ENCODE measurements at places on chromosomes 4 and X.

- no peak for DNase-seq
These were observed 62.6 kb upstream of the CLNK start for GRCh38 chr4:10747186-10747585.

GRCh38 chr4:5215321-5215720, 164.0 kb downstream of the STK32B start:
- no peak for DNase-seq

DNA sequence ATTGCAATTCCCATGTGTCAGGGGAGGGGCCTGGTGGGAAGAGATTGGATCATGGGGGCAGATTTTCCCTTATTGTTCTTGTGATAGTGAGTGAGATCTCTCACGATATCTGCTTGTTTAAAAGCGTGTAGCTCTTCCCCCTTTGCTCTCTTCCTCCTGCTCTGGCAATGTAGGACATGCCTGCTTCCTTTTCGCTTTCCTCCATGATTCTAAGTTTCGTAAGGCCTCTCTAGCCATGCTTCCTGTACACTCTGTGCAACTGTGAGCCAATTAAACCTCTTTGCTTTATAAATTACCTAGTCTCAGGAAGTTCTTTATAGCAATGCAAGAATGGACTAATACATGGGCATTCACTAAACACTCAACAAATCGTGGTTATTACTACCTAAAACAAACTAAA, 37.2 kb upstream of the PAPSS1 start:
- no peak for DNase-seq

GRCh38 chr4:6991249-6991648, 51.9 kb upstream of the TADA2B start:
- no peak for DNase-seq

DNA sequence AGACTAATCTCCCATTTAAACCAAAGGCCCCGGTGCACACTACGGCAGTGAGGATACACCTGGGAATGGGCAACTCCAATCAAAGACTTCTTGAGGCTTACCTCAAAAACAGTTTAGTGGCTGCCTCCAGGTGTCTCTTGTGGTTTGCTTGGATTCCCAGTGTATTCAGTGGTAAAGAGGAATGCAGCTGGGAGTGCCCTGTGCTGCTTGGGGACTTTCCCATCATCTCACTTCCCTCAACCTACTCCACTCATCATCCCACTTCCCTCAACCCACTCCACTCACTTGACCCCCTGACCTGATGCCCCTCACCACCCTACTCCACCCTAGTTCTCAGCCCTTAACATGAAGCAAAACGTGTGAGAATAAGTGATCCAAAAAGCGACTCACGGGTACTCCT, 177.3 kb upstream of the ETNPPL start:
- DNase-seq, result no peak

DNA sequence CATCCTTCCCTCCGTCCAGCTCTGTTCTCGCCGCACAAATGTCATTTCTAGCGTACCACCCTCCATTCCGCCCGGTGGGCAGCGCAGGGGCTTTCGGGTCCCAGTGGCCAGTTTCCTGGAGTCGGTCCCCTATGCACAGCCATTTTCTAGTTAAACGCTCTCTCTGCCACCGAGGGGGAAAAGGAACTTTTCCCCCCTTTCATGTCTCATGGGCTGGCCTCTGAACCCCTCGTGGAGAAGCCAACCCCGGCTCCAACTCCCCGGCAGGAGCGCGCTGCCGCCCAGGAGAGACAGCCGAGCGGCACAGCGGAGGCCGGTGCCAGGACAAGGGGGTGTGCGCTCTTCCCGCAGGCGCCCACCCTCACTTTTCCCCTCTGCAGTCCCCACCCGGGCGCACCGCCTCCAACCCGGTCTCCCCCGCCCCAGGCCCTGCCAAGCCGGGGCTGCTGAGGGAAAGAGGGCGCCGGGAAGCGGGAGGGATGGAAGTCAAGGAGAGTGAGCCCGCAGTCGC, 662 bp downstream of the APBB2 start:
- no peak for DNase-seq

GRCh38 chrX:120457766-120458180, 11.3 kb downstream of the LAMP2 start:
- DNase-seq, result no peak

DNA sequence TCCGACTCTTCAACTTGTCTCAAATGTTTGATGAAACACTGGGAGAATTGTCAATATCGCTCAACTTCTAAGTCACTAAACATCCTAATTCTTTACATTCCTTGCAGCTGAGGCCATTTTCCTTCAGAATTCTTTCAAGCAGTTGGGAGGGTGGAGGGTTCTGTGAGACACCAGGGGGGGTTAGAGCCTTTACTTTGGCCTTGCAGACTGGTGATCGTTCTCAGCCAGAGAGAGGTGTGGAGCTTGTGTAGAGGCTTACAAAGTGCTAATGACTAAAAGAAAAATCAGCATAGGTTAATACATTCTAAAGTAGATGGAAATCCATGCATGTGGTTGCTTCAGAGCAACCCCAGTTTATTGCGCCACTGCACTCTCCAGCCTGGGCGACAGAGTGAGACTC, 21.3 kb upstream of the SOX3 start:
- no peak for DNase-seq

DNA sequence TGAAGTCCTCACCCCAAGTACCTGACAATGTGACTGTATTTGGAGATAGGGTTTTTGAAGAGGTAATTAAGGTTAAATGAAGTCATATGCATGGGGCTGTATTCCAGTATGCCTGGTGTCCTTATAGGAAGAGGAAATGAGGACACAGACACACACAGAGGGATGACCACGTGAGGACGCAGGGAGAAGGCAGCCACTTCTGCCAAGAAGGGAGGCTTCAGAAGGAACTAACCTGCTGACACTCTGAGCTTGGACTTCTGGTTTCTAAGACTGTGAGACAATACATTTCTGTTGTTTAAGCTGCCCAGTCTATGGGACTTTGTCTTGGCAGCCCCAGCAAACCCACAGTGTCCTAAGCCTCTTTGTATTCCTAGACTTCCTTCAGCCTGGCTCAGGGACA, 3.0 kb upstream of the SLC2A9 start:
- no peak for DNase-seq

DNA sequence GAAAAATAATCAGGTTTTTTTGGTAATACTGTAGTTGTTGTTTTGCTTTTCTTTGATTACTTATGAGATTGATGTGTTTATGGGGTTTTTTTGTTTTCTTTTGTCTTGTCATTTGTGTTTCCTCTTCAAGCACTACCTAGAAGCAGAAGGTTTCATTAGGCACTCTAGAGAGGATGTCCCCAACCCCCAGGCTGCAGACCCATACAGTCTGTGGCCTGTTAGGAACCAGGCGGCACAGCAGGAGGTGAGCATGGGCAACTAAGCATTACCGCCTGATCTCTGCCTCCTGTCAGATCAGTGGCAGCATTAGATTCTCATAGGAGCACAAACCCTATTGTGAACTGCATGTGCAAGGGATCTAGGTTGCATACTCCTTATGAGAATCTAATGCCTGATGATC, 22.9 kb upstream of the NOCT start:
- no peak for DNase-seq

- DNase-seq, result no peak
These were observed 25.6 kb upstream of the MAMLD1 start for GRCh38 chrX:150337536-150337935.

- DNase-seq, result no peak
These were observed 287.7 kb upstream of the MAD2L1 start for GRCh38 chr4:120354381-120354780.

- no peak for DNase-seq
These were observed 56.0 kb downstream of the VGLL1 start for GRCh38 chrX:136588036-136588435.

DNA sequence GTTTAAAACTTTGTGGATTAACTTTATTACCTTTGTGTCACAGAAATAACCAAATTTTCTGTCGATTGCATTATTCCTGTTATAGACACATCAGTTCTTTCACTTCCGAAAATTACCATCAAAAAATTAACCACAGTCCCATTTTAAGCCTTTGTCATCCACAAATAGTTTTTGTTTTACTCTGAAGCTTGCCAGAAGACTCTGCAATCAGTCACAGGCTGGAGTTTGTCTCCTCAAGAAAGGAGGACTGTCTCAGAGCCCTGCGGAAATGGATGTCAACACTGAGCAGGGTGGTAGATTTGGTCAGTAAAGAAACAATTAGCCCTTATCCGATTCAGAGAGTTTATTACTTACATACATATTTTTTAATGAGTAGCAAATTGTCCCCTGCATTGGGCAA, 20.1 kb upstream of the TCEAL4 start:
- no peak for DNase-seq

DNA sequence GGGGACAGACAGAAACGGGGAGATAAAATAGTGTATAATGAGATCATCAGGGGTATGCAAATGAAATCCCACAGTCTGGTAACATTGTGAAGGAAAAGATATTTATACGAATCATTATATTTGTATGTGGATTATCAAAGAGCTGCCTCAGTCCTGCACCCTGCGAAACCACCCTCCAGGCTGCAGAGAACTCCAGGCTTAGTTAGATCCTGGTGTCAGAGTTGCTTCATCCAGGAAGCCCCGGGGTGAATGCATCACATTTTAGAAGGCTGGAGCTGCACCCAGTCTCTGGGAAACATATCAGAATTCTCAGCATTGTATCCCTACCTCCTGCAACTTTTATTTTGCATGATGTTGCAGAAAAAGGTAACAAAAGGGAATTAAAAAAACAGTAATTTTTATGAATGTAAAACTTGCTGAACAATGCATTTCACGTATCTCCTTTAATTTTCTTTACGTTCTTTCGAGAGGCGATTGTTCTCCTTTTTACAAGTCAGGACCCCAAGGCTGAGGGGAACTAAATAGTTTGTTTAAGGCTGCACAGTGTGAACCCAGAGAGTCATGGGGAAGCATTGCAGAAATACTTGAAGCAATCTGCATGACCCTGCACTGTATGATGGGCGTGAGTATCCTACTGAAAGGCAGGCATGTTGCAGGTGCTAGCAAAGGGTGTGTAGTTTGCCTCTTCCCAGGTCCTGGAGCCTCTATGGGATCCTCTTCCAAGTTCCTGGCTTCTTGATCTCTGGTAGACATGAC, 299.5 kb upstream of the CLNK start:
- no peak for DNase-seq

- DNase-seq, result peak; percentile 47
These were observed 27.2 kb downstream of the HTR2C start for GRCh38 chrX:114611018-114611619.

DNA sequence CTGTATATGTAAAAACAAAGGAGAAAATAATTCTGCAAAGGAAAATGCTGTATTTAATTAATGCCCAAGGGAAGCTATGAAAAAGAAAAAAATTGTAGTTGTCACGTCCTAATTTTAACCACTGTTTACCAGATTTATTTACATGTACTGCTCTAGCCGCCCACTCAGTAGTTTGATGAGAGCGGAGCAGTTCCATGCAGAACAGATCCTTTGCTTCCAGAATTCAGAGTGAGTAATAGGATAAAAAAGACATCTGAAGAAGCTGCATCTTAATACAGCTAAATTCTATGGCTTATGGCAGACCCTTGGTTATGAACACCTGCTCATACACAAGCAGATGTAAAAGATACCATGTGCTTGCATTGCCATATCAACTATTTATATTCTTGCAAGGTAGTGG, 287.0 kb downstream of the GASK1B start:
- no peak for DNase-seq

- no peak for DNase-seq
These were observed 168.4 kb upstream of the NRK start for GRCh38 chrX:105653891-105654290.

- no peak for DNase-seq
These were observed 222.3 kb upstream of the AGTR2 start for GRCh38 chrX:115948018-115948923.

DNA sequence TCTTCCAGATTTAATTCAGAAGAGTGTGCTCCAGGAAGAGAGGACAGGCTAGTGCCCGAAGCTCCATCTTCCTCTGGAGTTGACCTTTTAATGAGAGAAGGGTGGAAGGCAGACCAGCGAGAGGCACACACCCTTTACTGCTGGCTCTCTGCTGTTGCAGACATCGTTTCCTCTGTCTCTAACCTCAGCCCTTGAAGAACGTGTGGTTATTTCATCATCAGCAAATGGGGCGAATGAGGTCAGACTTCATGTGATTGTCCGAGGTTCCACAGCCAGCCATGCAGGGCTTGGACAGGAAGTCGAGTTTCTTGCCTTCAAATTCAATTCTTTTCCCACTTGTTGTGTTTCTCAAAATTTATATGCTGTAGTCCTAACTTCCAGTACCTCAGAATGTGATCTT, 155.2 kb upstream of the MSX1 start:
- DNase-seq, result no peak

DNA sequence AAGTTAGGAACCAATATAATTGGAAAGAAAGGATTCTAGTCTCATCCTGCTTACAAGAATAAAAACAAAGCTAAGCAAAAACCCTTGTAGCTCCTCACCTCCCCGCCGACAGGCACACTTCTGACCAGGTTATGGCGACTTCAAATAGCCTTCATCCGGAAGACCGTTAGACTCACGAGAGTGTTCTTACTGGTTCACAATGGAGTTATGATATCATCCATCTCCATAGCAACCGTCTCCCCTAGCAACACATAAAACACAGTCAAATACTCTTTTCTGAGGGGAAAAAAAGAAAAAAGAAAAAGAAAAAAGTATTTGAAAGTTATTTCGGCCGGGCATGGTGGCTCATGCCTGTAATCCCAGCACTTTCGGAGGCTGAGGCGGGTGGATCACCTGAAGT, at the start of gene IL13RA2:
Gene IL13RA2, minus strand, starts transcription at position 162 of the 400 bp plus-strand sequence. CDS start 347 bp downstream, outside the sequence.
- no peak for DNase-seq

DNA sequence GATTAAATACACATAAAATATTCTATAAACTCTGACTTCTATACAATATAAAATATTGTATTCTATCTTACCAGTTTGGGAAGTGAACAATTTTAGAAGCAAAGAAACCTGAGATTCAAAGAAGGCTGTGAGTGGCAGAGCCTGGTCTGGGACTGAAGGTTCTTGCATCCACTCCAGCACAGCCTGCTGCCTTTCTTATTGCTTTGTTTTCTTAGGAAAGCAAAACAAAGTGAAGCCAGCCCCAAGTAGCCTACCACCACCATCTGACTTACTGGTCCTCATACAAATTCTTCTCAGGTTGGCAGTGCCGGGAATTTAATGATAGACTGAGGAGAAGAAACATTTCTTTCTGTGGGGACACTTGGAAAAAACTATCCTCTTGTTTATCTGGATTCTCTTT, 129.7 kb upstream of the SMAD1 start:
- no peak for DNase-seq

- DNase-seq, result no peak
These were observed 1506.0 kb downstream of the PCDH7 start for GRCh38 chr4:32226204-32226603.

- DNase-seq, result no peak
These were observed 203.1 kb upstream of the NDST3 start for GRCh38 chr4:117831060-117831683.

Measured in H1 (cell line).